Diencephalon (tissue), 1 donor: ENCODE measurements at places on chromosomes 1 and 21. TPM values are rescaled to one million over a fixed set of nuclear protein-coding genes. Genes with fewer than 3 reads are reported as not detected.

Gene OR2L3
- total RNA-seq: 0.92 TPM

Gene ETV3L
- 0.23 TPM for total RNA-seq

Gene BCAR3
- 5.5 TPM for total RNA-seq

Gene C1orf146
- total RNA-seq: not detected

Gene C1orf56
- 3.0 TPM for total RNA-seq
